ENCODE measurements at places on chromosomes 6 and 20.

DNA sequence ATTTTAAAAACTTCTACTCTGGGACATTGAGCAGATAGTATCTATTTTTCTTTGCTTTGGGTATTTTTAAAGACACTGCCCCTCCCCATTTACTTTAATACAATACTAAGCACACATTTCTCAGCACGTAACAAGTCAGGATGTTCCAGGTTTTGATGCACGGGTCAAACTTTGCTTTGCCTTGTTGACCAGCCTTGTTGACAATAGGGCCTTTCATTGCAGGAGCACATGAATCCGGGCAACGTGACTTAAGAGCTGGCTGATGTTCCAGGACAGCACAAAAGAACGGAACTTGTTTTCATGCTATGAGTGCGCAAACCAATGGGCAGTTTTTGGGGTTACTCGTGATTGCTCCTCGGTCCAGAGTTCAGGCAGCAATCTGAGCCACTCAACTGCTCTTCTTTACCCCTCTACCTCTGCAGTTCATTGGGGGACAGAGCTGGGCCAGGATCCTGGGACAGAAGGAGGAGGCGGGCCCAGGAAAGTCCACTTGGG lies 78.6 kb upstream of the SLC22A16 start:
- H3K27ac ChIP-seq = no peak overlapping the region
- H3K27me3 ChIP-seq = no peaks in the 10 kb centered on the region
- no peaks in the 10 kb centered on the region for H3K36me3 ChIP-seq
- H3K4me1 ChIP-seq = peaks cover 10% of the 10 kb centered on the region

DNA sequence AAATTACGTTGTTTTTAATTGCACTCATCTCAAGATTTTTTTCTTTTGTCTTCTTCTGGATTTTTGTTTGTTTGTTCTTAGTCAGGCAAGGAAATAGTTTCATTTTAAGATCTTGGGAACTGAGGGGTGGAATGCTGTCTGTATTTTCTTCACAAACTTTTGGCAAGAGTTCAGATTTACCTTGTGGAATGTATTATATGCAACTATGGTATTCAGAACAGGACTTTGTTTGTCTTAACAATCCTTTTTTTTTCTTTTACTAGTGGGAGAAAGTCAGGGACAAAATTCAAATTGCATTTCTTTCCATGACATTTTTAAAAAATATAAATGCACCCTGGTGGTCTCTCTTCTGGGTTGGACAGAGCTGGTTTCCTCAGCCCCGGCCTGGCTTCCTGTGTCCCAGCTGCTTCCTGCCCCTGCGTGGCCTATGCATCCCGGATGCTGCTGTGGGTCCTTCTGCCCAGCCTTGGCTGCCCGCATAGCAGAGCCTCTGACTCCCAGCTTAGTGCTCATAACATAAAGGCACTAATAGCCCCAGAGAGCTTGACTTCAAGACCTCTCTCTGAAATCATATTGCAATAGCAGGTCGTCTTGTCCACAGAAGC lies 520.7 kb downstream of the QKI start:
- no peaks in the 10 kb centered on the region for H3K27me3 ChIP-seq
- H3K4me1 ChIP-seq = no peaks in the 10 kb centered on the region
- H3K27ac ChIP-seq = no peak overlapping the region
- no peak overlapping the region for H3K4me3 ChIP-seq

DNA sequence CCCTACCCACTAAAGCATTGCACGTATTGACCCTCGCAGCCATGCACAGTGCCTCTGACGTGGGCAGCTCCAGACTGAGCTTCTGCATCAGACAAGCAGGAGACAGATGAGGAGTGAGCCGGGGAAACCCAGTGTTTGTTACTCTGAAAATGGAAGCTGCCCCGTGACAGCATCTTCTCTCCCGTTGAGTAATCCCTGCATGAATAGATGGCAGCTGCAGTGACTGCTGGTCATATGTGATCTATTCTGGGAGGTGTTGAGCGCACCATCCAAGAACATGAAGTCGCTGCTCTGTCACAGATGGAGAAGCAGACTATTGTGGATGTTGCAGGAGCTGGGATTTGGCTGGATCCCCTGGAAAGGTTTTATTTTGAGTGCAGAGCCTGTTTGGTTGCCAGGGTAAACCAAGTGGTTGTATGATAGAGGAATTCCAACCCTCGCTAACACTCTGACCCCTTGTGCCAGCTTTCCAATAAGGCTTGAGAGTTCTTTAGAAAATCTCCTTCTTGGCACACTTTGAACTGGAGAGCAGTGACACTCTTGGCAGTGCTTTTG lies 242.2 kb downstream of the NRN1 start:
- H3K4me1 ChIP-seq = no peaks in the 10 kb centered on the region
- H3K36me3 ChIP-seq = no peaks in the 10 kb centered on the region
- no peak for DNase-seq
- H3K4me3 ChIP-seq = no peak overlapping the region
- no peak overlapping the region for H3K27ac ChIP-seq
- no peaks in the 10 kb centered on the region for H3K27me3 ChIP-seq

GRCh38 chr6:106247293-106247692 lies 78.3 kb downstream of the ATG5 start:
- no peak overlapping the region for H3K27ac ChIP-seq
- H3K4me1 ChIP-seq = no peaks in the 10 kb centered on the region
- no peak for DNase-seq
- no peak overlapping the region for H3K4me3 ChIP-seq
- H3K27me3 ChIP-seq = no peaks in the 10 kb centered on the region

DNA sequence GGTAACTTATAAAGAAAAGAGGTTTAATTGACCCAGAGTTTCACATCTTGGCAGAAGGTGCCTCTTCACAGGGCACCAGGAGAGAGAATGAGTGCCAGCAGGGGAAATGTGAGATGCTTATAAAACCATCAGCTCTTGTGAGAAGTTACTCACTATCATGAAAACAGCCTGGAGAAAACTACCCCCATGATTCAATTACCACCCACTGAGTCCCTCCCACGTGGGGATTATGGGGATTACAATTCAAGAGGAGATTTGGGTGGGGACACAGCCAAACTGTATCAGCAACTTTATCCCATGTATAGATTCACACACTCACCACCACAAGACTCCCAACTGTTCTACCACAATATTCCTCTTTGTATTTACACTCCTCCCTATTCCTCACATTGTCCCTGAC lies 10.6 kb downstream of the PDSS2 start:
- no peak for DNase-seq
- H3K4me1 ChIP-seq = no peaks in the 10 kb centered on the region
- no peaks in the 10 kb centered on the region for H3K36me3 ChIP-seq
- H3K27me3 ChIP-seq = no peaks in the 10 kb centered on the region
- no peak overlapping the region for H3K27ac ChIP-seq

- no peaks in the 10 kb centered on the region for H3K27me3 ChIP-seq
- no peak overlapping the region for H3K4me3 ChIP-seq
- H3K27ac ChIP-seq = no peak overlapping the region
Observed at GRCh38 chr6:3122823-3123182, 4.3 kb downstream of the BPHL start.

GRCh38 chr6:146153040-146153758 lies 124.3 kb downstream of the GRM1 start:
- no peak for DNase-seq
- no peaks in the 10 kb centered on the region for H3K36me3 ChIP-seq
- H3K4me1 ChIP-seq = no peaks in the 10 kb centered on the region
- no peaks in the 10 kb centered on the region for H3K27me3 ChIP-seq

GRCh38 chr6:150687508-150687907 lies 87.8 kb downstream of the PLEKHG1 start:
- no peak for DNase-seq
- no peak overlapping the region for H3K4me3 ChIP-seq
- no peak overlapping the region for H3K27ac ChIP-seq
- no peaks in the 10 kb centered on the region for H3K27me3 ChIP-seq
- no peaks in the 10 kb centered on the region for H3K36me3 ChIP-seq

Data from DND-41 (cell line).